ENCODE measurements at places on chromosomes 16 and 17.
A peak's percentile ranks its signal among the peaks of the same experiment; 100 is the strongest.

- no peak for DNase-seq
These were observed 45.8 kb upstream of the LGALS9 start for GRCh38 chr17:27585153-27585681.

- DNase-seq = no peak
These were observed 46.4 kb downstream of the DNAH3 start for GRCh38 chr16:21103941-21104860.

- DNase-seq = no peak
These were observed 68.1 kb downstream of the NDEL1 start for GRCh38 chr17:8503807-8504206.

DNA sequence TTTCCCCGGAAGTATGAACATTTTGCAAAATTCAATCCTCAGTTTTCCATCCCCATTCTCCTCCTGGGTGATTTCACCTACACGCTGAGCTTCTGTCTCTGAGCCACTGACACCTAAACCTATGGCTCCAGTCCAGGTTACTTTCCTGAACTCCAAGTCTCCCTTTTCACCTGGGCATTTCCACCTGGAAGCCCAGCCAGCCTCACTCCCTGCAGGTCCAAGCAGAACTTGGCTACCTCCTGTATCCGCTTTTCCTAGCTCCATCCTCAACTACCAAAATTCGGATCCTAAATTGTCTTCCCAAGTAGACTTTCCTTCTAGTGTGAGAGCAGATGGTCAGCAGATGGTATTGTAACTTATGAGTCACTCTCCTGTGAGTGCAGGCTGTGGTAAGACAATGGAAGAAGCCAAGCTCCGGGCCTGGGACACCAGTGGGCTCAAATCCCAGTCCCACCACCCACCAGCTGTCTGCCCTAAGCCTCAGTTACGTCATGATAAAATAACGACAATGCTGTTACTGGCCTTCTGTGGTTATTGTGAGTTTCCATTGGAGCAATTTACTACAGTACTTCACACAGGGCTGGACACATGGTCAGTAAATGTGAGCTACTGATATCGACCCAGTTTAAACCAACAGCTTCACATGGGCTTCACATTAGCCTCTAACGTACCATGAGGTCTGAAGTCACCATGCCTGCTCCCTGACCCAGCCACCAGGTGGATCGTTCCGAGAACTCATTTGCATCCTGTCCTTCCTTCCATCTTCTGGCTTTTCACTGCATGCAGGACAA, 33.3 kb downstream of the PECAM1 start:
- DNase-seq = no peak

DNA sequence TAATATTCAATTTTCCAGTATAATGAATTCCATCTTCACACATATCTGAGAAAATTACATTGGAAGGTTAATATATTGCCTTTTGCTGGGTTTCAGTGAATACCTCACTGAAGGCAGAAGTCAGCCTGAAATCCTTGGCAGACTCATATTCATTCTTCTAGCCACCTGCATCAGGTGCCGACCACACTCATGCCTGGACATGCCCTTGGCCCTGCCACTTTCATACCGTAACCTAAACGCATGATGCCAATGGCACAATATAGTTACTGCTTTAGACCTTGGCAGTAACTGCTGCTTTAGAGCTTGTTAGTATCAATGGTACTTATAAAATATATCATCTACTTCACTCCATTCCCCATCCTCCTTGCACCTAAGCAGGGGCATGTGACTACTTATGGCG, 817.6 kb upstream of the CDH8 start:
- no peak for DNase-seq

GRCh38 chr17:44932096-44932786, 15.3 kb downstream of the KIF18B start:
- no peak for DNase-seq

- no peak for DNase-seq
These were observed 9.5 kb upstream of the PPP1R27 start for GRCh38 chr17:81844327-81844851.

GRCh38 chr17:81277946-81278693, 17.0 kb downstream of the SLC38A10 start:
- no peak for DNase-seq

DNA sequence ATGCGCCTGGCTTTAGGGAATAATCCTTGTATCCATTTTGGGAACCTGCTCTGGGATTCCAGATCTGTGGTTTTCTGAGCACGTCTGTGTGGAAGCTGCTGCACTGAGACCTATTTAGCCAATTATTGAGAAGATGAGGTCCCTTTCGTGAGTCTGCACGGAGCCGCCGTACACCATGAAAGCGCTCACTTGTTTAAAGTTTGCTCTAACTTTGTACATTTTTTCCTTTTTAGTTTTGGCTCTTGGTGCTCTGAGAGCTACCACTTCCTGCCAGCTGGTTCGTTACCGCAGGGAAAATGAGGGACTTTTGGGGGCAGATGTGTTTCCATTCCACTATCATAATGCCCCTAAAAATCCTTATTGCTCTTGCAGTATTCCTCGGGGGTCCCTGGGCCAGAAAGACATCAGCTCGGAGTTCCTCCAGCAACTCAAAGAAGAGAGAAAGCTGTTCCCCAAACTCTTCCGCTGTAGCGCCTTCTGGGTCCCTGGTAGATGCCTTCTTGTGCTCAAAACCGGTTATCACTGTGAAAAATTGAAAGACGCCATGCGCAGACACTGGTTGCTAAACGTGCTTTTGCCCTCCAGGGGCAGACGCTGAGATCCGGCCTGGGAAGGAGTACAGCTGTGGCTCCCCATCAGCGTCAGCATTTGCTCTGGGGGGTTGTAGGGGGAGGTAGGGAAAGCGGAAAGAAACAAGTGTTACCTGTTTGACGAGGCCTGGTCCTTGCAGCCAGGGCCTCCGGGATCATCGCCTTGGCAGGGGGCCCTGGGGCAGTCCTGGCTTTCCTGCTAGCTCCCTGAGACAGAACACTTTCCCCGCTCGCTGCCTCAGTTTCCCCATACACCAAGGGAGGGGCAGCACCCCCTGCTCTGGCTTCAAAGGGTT, 238.1 kb downstream of the MRTFB start:
- no peak for DNase-seq

DNA sequence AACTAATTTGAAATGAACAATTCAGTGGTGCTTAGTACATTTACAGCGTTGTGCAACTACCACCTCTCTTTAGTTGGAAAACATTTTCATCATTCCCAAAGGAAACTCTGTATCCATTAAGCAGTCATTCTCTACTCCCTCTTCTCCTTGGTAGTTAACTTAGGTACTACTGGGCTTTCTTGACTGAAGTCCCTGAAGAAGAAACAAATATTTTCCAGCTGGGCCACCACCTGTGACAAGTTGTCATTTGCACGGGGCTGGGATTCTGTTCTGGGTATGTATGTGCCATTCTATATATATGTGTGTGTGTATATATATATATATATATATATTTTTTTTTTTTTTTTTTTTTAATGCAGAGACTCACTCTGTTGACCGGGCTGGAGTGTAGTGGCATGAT, 15.4 kb upstream of the RMI2 start:
- DNase-seq = no peak

GRCh38 chr16:28112908-28113307, 49.4 kb upstream of the GSG1L start:
- DNase-seq = no peak

GRCh38 chr16:72542102-72542501, 370.1 kb upstream of the PMFBP1 start:
- no peak for DNase-seq

- peak; percentile 70 for DNase-seq
These were observed 1.2 kb upstream of the HEXIM1 start for GRCh38 chr17:45146890-45147580.

- no peak for DNase-seq
These were observed 9.0 kb downstream of the SLC5A10 start for GRCh38 chr17:18960803-18961511.

DNA sequence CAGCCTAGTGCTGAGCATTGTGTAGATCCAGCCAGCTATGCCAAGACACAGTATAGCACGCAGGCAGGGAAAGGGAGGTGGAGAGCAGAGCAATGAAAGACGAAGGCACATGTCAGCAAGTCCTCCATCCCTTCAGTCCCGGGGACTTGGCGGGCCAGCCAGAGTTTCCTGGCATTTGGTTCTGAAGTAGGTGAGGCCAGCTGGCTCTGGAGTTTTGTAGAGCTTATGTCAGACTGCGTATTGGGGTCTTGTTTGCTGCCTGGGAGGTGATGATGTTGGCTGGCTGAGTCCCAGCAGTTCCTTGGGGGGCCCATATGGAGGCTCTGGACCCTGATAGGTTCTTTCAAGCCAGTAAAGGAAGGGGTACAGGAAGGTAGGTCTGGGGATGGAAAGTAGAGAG, 55.7 kb upstream of the AKTIP start:
- no peak for DNase-seq

- DNase-seq = no peak
These were observed 32.0 kb upstream of the ABCA5 start for GRCh38 chr17:69358688-69359596.

GRCh38 chr17:58575511-58575910, 61.1 kb upstream of the MTMR4 start:
- DNase-seq = no peak

- DNase-seq = no peak
These were observed 30.4 kb downstream of the AP2B1 start for GRCh38 chr17:35617505-35617904.

- no peak for DNase-seq
These were observed 31.5 kb downstream of the ZFHX3 start for GRCh38 chr16:73016488-73016830.

DNA sequence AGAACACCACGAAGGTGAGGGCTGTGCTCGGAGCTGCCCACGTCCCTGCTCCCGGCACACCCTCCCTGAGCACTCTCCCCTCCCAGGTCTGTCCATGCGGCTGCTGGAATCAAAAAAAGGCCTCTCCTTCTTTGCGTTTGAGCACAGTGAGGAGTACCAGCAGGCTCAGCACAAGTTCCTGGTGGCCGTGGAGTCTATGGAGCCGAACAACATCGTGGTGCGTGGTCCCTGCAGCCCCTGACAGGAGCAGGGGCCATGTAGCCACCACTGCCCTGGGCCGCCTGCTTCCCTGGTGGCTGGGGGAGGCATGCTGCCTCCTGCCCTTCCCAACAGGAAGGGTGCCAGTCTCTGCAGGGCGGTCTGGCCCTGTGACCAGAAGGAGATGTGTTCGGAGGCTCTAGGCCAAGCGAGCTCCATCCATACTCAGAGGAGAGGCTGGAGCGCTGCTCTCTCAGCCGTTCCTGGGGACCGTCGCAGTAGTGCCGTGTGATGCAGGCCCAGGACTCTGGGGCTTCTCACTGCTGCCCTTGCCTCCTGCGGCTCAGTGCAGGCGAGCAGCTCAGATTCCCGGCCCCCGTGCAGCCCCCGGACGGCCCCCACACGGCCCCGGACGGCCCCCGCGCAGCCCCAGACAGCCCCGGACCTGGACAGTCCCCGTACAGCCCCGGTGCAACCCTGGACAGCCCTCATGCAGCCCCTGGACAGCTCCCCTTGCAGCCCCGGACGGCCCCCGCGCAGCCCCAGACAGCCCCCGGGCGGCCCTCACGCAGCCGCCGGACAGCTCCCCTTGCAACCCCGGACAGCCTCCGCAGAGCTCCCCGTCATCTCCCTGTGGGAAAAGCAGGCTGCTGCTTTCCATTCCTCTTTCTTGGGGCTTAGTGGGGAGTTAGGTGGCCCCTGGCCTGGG, 20.5 kb downstream of the TCF25 start:
- no peak for DNase-seq

- DNase-seq = no peak
These were observed 49.3 kb downstream of the CMIP start for GRCh38 chr16:81493755-81494433.

DNA sequence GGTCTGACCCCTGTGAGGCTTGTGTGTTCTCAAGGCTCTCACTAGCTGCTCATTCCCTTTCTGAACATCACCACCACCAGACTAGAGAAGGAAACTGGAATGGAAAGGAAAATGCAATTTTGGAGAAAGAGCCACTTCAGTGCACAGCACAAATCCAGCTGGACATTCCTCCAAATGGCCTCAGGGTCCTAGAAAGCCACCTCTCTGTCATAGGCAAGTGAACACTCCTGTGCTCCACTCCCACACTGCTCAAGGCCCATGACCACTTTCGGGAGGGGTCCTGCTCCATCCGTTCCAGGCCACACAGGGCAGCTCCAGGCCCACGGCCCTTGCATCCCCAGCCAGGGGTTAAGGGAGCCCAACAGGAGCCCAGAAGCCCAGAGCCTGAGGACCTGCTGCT, 2.6 kb downstream of the LRRC75A start:
- DNase-seq = no peak

- DNase-seq = no peak
These were observed 479.1 kb downstream of the SLC39A11 start for GRCh38 chr17:72613396-72613795.

DNA sequence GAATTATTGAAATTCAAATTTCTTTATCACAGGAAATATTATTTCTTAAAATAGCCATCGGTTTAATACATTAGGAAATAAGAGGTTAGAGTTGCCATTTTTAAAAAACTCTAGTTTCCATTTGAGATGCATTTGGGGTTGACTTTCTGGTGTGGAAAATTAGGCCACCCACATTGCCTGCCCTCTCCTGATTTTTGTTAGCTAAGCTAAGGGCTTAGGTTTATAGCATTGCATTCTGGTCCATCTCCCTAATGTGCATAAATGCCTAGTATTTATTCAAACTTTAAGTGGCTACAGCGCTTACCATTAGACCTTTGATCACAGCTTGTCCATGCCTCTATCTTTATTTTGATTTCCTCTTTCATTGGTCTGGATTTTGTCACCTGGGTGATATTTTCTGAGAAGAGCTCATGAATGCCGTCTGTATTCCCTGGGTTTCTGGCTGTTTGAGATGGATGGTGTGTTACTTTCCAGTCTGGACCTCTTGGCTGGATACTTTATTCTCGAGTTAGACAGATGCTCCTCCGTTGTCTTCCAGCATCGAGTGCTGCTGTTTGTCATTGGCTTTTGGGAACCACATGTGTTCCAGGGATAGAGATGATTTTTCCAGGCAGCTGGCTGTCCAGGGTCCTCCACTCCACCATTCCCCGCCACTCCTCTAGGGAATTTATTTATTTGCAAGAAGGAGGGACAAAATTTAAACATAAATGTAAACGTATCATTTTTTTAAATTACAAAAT, 120.3 kb downstream of the KATNIP start:
- no peak for DNase-seq

GRCh38 chr17:63398680-63399079, 47.4 kb downstream of the CYB561 start:
- no peak for DNase-seq

DNA sequence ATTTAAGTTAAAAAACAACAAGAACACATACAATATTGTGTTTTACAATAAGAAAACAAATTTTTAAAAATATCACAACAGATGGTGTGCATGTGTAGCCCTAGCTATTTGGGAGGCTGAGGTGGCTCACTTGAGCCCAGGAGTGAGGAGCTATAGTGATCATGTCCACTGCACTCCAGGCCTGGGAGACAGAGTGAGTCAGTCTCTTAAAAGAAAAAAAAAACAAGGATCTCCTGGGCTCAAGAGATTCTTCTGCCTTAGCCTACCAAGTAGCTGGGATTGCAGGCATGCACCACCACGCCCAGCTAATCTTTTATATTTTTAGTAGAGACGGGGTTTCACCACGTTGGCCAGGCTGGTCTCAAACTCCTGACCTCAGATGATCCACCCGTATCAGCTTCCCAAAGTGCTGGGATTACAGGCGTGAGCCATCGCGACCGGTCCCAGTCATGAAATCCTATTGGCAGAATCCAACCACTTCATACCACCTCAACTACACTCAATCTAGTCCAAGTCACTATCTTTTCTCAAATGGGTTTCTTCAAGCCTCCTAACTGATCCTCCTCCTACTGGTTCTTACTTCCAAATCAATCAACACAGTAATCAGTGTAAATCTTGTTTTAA, 55.0 kb downstream of the STH start:
- DNase-seq = no peak
